ENCODE measurements at places on chromosomes 7 and 10.

GRCh38 chr10:126081841-126082466 lies 185.6 kb downstream of the FANK1 start:
- DNase-seq: no peak

- no peak for DNase-seq
Observed at GRCh38 chr7:101924171-101924570, 106.7 kb downstream of the CUX1 start.

- DNase-seq: no peak
Observed at GRCh38 chr10:103874730-103875129, 19.4 kb upstream of the SH3PXD2A start.

DNA sequence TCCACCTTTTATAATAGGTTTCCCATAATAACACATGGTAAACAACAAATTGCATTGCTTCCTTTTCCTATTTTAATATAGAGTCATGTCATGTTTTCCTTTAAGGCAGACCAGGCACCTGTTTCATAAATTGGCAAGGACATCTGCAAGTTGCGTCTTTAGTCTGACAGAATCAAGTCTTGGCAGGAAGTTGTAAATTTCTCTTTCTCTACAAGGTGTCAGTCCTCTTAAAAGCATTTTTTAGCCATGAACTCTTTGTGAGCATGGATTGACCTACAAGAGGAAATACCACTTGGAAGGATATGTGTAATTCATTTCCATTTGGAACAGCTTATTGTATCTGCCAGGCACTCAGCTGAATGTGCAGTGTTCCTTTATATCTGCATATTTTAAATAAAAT lies 176.8 kb downstream of the PRKG1 start:
- DNase-seq: no peak

GRCh38 chr10:11601670-11602069 lies 9.8 kb downstream of the USP6NL start:
- DNase-seq: no peak

DNA sequence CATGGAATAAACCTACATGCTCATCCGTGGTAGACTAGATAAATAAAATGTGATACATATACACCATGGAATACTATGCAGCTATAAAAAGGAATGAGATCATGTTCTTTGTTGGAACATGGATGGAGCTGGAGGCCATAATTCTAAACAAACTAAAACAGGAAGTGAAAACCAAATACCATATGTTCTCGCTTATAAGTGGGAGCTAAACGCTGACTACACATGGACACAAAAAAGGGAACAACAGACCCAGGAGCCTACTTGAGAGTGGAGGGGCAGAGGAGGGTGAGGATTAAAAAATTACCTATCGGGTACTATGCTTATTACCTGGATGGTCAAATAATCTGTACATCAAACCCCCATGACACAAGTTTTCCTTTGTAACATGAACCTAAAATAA lies 68.7 kb upstream of the SEC61G start:
- no peak for DNase-seq

- DNase-seq: peak; percentile 47
Observed at GRCh38 chr10:130127364-130128061, 8.7 kb upstream of the GLRX3 start.

GRCh38 chr7:55966851-55967250 lies 2.5 kb downstream of the NIPSNAP2 start:
- DNase-seq: no peak

GRCh38 chr7:35549781-35550180 lies 145.2 kb downstream of the HERPUD2 start:
- no peak for DNase-seq

DNA sequence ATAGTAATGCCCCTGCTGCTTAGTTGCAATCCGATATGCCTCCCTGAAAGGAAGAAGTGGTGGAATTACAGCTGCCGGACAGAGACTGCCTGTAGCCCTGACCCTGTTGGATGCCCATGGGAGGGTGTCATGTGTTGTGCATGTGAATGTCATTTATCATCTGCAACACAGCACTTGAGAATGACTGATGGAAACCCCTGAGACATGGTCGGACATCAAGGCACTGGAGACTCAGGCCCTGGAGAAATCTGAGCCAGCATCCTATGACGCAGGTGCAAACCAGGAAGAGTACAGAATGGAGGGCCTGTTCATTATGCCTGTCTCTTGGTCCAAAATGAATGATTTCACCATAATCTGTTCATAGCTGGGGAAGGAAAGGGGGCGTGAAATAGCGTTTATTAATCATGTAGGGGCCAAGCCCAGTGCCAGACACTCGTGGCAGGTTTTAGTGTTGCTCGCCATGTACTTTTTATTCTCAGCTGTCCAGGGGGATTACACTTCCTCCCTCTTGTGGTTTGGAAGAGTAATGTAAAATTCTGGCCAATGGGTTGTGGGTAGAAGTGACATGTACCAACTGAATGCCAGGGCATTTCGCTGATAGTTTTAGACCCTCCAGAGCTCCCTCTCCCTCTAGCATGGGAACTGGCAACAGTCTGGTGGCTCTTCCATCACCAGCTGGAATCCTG lies 23.0 kb upstream of the LEP start:
- no peak for DNase-seq

DNA sequence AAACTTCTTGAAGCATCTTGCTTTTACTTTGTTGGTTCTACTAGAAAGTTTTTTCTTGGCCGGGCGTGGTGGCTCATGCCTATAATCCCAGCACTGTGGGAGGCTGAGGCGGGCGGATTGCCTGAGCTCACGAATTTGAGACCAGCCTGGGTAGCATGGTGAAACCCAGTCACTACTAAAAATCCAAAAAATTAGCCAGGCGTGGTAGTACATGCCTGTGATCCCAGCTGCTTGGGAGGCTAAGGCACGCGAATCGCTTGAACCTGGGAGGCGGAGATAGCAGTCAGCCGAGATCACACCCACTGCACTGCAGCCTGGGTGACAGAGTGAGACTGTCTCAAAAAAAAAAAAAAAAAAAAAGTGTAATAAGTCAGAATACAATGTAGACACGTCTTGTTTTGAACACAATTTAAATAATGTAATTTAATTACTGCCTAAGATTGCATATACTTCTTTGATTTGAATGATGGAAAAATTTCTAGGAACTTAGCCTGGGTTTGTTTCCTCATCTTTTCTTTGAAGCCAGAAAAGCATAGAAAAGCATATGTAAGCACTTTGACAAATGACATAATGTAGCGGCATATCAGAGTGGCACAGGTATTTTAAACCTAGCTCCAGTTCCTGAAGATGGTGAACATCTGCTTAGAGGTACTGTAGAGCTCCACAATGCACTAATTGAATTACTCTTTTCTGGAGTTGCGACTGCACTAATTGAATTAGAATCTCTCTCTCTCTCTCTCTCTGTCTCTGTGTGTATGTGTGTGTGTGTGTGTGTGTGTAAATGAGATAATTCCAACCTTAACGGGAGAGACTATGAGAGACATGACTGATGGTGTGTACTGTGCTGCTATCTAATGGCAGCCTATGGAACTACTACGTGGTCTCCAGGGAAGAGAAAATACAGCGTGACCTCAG lies 87.8 kb downstream of the BTRC start:
- DNase-seq: peak; percentile 6

DNA sequence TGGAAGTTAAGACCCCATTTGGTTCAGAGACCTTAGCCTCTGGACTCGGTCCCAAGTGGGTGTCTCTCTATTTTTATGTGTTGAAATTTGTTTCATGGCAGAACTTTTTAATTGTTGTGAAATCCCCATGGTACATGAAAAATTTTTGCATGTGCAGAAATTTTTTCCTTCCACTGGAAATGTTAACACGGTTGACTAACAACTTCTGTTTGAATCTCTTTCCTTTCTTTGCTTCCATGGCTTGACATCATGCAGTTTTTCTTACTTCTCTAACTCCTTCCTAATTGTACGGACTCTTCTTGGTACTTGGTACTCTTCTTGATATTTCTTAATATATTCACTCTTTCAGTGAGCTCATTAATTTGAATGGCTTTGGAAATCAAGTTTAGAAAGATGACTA lies 18.3 kb downstream of the MDFIC start:
- no peak for DNase-seq

GRCh38 chr10:22644222-22644621 lies 70.2 kb downstream of the PIP4K2A start:
- DNase-seq: no peak

GRCh38 chr7:98394377-98394836 lies 6.5 kb downstream of the BAIAP2L1 start:
- DNase-seq: no peak

DNA sequence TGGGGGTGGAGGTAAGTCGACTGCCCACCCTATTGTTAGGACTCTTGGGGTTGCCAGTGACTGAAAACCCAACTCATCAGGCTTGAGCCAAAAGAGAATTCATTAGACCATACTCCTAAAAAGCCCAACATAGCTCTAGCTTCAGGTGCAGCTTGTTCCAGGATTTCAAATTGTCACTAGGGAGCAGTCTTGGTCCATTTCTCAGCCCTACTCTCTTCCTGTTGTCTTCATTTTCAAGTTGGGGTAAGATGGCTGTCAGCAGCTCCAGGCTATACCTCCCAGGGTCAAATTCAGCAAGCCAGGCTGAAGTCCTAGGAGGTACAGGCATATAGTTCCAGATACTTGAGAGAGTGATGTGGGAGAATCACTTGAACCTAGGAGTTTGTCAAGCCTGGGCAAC lies 14.9 kb upstream of the COL13A1 start:
- DNase-seq: no peak

DNA sequence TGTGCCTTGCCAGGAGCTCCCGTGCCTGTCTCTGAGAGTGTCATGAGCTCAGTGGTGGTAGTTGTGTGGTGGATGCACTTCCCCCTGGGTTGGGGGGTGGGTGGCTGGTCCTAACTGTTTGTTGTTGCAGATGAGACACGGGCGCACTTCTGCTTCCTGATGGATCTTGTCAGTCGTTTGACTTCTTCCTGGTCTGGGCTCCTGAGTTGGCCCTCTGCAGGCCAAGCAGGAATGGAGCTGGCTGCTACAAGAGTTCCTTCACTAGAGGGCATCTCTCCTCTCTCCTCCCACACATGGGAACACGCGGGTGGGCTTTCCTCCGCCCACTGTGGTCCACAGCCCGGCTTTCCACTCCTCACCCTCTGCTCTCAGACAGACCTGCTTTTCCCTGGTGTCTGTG lies 82.0 kb downstream of the BMS1 start:
- no peak for DNase-seq

DNA sequence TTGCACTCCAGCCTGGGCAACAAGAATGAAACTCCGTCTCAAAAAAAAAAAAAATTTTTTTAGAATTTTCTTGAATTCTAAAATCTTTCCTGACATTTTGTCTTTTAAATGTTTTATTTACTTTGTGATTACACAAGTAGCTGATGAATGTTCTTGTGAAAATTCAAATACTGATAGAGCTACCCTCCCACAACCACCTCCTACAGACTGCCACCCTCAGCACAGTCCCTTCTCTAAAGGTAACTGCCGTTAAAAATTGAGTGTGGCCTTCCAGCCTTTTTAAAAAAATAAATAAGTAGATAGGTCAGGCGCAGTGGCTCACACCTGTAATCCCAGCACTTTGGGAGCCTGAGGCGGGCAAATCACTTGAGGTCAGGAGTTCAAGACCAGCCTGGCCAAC lies 15.1 kb downstream of the ENO4 start:
- no peak for DNase-seq

GRCh38 chr7:940599-941408 lies 13.7 kb downstream of the ADAP1 start:
- no peak for DNase-seq

DNA sequence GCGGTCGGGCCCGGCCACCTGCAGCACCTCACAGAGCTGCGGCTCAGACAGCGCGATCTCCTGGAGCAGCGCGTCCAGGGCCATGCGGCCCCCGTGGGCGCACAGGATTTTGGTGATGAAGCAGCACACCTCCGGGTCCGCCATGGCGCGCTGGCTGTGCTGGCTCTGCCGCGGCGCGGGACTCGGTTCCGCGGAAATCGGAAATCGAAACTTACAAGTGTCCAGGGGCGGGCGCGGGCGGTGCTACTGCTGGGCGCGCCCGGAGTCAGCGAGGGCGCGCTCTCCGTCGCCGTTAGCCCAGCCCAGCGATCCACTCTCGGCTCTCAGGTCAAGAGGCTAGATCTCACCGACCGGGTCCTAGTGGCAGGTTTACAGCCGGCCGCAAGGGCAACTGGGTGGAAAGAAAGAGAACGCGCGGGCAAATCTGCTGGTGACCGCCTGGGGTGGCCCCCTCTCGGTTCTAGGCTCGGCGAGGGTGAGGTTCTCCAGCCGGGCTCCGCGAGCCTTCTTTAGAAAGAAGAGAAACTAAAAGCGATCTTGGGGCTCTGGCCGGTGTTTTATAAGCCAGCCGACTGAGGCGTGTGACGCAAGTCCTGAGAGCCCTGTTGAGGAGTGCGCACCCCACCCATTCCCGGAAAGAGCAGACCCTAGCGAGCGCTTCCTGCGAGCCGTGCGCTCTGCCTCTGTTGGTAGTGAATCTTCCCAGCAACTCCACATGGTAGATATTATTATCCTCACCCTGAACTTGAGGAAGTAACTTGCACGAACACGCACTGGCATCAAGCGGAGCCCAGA lies at the start of gene ZC3HAV1:
Gene ZC3HAV1 (minus strand): TSS at position 533 of the 795 bp plus-strand sequence. CDS start 389 bp downstream, at position 144.
- peak; percentile 92 for DNase-seq

DNA sequence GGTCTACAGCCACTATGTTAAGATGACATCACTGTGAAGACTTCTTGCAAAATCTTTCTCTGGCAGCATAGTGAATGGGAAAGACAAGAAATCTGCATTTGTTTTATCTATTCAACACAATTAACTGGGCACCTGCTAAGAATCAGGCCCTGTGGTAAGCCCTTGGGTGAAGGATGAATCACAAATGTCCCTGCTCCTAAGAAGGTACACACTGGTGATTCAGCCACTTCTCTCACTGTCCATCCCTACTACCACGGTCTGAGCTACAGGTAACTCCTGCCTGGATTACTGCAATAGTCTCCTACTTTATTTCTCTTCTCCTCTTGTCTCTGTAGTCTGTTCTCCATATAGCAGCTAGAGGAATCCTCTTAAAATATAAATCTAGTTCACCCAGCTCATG lies 116.1 kb downstream of the HIBADH start:
- DNase-seq: no peak

DNA sequence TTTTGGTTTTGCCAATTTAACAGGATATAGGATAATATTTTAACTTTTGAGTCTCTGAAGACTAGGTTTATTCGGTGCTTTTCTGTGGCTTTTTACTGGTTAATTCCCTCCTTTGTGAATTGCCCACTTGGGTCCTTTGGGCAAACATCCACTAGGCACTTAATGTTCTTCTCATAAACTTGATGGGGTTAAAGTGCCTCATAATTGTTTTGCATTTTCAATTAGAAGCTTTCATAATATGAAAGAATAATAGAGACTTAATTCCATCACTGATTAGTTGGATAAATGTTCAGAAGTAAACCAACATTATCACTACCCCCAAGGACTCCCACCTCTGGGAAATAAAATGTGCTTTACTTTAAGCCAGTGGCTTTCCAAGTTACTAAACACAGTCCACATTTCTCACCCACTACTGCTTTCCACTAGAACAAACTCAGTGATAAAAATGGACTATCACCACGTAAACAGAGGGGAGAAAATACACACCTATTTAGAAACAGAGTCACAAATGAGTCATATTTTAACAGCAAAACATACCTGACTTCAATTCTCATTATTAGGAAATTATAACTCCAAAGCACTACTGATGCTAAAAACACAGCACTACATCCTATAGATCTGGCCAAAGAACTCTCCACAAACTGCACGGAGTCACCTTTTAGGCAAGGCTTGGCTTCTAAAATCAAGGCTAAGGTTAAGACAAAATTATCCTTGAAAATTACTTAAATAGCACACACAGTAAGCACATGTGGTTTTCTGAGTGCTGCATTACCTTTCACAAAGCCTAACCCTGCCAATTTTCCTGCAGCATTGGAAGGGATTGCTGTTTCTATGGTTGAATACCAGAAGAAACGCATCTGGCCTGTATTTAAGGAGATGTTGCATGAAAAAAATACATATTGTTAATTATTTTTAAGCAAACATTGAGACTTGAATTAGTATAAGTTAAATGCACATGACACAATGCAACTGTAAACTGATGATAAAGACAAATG lies 41.2 kb downstream of the PARD3 start:
- no peak for DNase-seq

GRCh38 chr10:50326757-50327701 lies 75.7 kb upstream of the ASAH2 start:
- DNase-seq: no peak

All from CD8-positive, alpha-beta memory T cell (primary cell).